ENCODE measurements at places on chromosomes 5 and 9. TPM values are rescaled to one million over a fixed set of nuclear protein-coding genes. Genes with fewer than 3 reads are reported as not detected.

DRD1 gene
- not detected for total RNA-seq

ENTPD2 gene
- total RNA-seq, result 1.1 TPM

HDHD3 gene
- 53.8 TPM for total RNA-seq

LRRC70 gene
- 2.3 TPM for total RNA-seq

- H3K4me1 ChIP-seq, result no peaks in the 10 kb centered on the region
- H3K36me3 ChIP-seq, result no peaks in the 10 kb centered on the region
- no peak overlapping the region for H3K4me3 ChIP-seq
- H3K27ac ChIP-seq, result no peak overlapping the region
Observed at GRCh38 chr9:22316645-22317044, 130.0 kb upstream of the DMRTA1 start.

GRCh38 chr5:17373406-17373805 is 124.6 kb upstream of the TAF11L2 start:
- no peak overlapping the region for H3K4me3 ChIP-seq
- no peak overlapping the region for H3K27ac ChIP-seq
- H3K27me3 ChIP-seq, result peaks cover 3% of the 10 kb centered on the region
- no peaks in the 10 kb centered on the region for H3K36me3 ChIP-seq
- no peaks in the 10 kb centered on the region for H3K4me1 ChIP-seq
- no peak for DNase-seq

DNA sequence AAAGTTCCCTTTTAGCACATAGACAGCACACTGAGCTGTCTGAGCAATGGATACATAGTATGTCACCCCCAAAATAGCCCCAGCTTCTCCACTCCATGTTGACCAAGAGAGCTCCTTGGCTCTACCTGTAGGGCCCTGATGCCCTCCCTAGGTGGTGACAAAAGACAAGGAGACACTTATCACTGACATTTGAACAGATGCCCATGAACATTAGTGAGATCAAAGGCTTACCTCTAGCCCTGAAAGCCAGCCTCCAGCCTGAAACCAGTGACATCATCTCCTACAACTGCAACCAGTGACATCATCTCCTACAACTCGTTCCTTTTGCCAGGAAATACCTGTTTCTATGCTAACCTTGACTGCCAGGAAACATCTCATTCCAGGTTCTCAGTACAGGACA is 122.7 kb downstream of the FSTL4 start:
- no peaks in the 10 kb centered on the region for H3K4me1 ChIP-seq
- H3K27ac ChIP-seq, result no peak overlapping the region
- H3K36me3 ChIP-seq, result no peaks in the 10 kb centered on the region
- H3K27me3 ChIP-seq, result no peaks in the 10 kb centered on the region
